ENCODE measurements at places on chromosomes 13 and 19.

- DNase-seq: no peak
Observed at GRCh38 chr13:42174344-42175162, 97.4 kb upstream of the AKAP11 start.

DNA sequence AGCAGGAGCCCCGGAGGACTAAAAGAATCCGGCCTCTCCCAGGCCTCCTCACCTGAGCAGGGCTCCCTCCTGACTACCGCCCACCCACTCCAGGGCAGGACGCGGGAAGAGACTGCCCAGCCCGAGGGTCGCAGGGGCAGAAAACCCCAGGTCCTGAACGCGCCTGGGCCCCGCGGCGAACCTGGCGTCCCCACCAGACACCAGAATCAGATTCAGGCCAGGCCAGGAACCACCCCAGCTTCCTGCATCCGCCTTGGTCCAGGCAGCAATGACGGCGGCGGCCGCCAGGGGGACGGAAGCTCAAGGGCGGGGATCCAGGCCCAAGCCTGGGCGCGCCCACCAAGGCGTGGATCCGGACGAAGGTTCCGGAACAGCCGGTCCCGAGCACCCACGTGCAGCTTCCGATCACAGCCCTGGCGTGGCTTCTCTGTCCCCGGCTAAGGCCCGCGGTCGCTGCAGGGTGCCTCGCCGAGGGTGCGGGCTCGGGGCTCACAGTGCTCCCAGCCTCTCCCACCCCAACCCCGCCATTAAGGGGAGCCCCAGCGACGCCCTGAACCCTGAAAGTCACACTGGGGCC, 3.6 kb downstream of the LGALS7 start:
- peak; percentile 5 for DNase-seq

GRCh38 chr13:37729876-37730275, 131.3 kb upstream of the POSTN start:
- no peak for DNase-seq

- no peak for DNase-seq
Observed at GRCh38 chr13:113021391-113021790, 52.4 kb downstream of the MCF2L start.

DNA sequence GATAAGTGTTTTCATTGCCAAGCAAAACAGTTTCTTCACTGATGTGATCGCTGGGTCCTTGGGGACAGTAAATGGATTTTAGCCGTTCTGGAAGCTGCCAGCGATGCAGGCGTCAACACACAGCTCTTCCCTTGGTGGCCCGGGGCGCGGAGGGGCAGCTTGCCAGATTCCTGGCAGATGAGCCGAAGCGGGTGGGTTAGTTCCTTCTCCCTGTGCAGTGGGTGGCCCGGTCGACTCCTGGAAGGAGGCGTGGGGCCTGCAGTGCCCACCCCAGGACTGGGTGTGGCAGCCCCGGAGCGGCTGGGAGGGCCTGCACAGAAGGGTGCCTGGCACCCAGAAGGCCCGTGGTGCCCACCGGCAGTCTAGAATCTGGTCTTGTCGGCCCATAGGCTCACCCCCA, 69.0 kb downstream of the KDM4B start:
- DNase-seq: no peak

DNA sequence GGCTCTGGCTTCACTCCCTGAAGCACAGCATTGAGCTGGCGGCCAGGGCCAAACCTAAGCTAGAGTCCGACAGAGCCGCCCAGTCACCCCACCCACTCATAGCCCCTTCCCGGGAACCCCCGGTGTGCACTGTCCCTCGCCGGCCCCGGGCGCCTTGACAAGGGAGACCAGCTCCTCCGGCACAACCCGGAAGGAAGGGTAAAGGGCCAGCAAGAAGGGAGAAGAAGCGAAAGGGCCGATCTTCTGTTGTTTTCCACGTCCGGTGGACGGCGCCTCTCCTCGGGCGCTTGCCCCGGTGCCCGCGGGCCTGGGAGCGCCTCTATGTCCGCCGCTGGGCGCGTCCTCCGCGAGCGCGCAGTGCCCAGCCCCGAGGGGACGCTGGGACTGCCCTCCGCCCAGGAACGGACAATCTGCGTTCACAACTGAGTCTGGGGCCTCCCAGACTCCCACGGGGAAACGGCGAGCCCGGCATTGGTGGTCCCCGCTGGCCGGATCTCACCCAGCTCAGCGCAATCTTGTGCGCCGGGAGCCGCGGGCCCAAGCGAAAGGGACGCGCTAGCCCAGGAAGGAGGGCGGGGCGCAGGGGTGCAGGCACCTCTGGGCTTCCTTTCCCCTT, 172.5 kb upstream of the MIR17HG start:
- DNase-seq: no peak

GRCh38 chr13:53045189-53045588, 16.6 kb downstream of the OLFM4 start:
- DNase-seq: no peak

- DNase-seq: no peak
Observed at GRCh38 chr13:98410612-98411011, 166.3 kb downstream of the STK24 start.

GRCh38 chr13:98751367-98751782, 1.1 kb downstream of the SLC15A1 start:
- DNase-seq: no peak

DNA sequence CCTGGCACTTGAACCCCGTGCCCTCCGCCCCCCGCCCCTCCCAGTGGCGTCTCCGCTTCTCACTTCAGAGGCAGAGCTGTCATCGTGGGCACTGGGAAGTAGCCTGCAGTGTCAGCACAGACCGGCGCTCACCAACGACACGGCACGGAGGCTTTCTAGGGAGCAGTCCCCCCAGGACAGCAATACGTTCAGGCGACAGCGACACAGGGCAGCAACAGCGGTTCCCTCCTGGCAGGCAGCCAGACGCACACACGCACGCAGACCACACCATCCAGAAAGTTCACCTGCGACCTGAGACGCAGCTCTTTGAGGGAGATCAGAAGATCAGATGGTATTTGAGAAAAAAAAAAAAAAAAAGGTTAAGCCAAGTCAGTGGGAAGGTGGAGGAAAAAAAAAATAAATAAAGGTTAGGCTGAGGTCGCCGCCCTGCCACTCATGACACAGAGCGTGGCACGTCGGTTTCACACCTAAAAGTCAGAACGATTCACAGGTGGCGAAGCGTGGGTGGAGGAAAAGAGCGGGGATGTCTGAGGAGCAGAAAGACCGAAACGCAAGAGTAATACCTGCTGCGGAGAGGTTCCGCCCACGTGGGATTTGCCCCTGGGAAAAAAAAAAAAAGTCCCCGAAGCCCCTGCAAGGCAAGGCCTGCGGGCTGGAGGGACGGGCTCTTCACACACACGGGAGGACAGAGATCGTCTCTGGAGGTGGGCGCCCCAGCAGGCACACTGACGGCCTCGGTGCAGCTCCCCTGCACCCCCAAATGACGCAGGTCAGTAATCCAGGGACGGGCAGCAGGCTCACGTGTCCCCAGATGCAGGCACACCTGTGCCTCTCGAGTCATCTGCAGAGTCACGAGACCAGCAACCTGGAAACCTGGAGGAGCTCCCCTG, 94.5 kb downstream of the GNG7 start:
- no peak for DNase-seq

DNA sequence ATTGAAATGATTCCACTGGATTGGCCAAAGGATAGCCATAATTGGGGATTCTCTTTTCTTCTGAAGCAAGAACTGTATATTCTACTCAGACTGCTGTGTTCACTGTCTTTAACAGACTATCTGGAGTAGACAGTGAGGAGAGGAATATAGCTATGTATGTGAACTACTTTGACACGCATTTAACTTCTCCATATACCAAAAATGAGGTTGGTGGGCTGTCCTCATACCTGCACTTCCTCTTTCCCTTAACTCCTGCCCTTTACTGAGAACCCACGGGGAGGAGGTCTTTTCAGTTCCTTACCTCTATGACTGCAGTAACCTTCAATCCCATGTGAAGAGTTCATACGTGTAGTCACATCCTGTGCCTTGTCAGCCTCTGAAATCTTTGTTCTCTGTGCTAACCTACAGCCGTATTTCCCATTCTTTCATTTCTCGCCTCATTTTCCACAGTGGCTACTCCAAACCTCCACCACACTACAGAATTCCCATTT, 305.8 kb downstream of the MTUS2 start:
- DNase-seq: no peak

DNA sequence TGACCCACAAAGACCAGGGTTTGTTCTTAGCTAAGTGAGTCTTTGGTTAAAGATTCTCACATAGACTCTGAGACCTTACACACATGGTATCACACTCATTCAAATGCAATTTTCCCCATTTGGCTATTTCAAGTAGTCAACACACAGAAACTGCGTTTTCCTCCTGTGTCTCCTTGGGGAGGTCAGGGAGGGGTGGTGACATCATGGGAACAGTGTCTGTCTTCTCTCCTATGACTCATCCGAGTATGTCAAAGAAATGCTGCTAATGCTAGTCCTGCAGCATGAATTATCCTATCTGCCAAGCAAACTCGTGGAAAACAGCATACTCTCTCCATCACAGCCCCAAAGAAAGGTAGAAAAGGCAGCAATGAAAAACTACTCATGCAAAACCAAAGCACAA, 100.2 kb downstream of the ENOX1 start:
- DNase-seq: no peak

DNA sequence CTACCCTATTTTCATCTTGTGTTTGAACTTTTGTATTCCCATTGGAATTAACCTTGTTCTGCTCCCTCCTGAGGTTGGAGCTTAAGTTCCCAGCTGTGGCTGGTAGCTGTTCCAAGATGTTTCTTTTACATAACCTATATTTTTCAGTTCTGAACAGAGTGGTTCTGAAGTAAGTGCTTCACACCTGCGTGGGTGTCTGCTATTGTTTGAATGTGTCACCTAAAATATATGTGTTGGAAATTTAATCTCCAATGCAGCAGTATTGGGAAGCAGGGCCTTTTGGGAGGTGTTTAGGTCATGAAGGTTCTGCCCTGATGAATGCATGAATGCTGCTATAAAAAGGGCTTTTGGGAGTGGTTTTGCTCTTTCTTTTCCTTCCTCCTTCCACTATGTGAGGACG, 123.8 kb downstream of the LACC1 start:
- no peak for DNase-seq

DNA sequence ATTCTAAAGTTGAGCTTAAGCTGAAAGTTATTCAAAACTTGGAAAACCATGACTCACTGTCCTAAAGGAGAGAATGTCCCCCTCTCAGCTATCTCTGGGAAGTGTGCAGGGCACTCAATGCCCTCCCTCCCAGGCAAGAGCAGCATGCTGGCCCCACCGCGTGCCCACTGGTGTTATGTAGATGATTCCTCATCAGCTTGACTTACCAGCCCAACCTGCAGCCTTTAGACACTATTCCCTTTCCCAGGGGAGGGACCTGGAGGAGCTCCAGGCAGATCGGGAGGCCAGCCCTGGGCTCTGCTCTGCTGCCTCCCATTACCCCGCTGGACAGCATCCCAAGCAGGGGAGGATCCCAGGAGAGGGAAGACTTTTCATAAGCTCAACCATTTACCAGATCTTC, 124.6 kb downstream of the FGF14 start:
- DNase-seq: no peak

DNA sequence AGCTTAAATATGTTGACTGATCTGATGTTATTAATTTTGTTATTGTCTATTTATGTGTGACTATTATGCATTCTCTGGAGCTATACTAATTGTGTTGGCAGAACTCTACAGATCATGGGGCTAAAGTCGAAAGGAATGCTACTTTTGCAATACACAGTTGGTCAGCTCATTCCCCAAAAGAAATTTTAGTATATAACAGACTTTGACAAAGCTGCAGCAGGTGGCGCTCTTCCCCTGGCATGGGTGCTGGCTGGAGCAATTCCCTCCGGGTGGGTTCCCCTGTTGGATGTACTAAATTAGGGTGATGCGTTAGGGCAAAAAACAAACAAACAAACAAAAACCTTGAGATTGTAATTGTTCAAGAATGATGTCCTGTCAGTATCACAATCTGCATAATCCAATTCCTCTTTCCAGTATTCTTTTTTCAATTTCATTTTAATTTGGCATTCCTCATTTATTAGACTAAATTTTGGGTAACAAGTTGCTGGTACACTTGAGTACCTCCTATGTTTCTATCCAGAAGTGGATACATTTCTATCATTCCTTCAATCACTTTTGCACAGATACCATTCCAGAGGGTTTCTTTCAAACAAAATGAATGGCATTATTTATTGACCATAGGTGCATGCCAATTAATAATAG, 322.8 kb upstream of the EDNRB start:
- peak; percentile 34 for DNase-seq

DNA sequence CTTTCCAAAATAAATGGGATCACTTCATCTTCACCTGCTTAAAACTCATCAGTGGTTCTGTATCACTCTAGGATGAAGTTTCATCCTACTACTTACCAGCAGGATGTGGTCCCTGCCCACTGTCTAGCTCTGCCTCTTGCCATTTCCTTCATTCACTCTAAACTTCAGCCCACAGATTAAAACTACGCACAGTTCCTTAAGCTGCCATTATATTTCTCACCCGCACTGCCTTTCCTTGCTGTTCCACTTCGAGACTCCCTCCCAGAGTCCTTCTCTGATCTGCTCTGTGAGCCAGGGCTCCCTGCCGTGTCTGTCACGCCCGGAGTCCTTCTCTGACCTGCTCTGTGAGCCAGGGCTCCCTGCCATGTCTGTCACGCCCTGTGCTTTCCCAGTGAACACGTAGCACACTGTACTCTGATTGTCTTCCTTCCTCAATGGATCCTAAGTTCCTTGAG, 52.0 kb upstream of the NPAS1 start:
- DNase-seq: no peak

- no peak for DNase-seq
Observed at GRCh38 chr13:19795956-19796355, 13.2 kb upstream of the PSPC1 start.

- DNase-seq: no peak
Observed at GRCh38 chr13:80123945-80124344, 217.0 kb downstream of the SPRY2 start.

DNA sequence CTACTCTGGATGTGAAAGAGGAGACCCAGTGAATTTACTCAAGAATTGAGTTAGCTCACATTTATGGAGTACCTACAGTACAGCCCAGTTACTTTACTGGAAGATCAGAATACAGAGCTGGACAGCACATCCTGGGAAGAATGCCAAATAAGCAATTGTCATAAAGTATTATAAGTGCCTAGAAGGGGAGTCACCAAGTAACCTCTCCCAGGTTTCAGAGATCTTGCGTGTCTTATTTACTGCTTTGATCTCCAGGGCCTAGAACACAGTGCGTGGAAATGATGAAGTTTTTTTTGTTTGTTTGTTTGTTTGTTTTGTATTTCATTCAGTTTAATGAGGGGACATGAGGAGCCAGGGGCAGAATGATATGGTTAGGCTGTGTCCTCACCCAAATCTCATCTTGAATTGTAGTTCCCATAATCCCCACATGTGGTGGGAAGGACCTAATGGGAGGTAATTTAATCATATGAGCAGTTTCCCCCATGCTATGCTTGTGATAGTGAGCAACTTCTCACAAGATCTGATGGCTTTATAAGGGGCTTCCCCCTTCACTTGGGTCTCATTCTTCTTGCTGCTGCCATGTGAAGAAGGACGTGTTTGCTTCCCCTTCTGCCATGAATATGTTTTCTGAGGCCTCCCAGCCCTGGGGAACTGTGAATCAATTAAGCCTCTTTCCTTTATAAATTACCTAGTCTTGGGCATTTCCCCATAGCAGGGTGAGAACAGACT, 5.2 kb downstream of the GARRE1 start:
- DNase-seq: no peak
